RKO (cell line): ENCODE measurements at places on chromosomes 5 and 9.
A peak's percentile ranks its signal among the peaks of the same experiment; 100 is the strongest.

GRCh38 chr9:114016101-114016500, 62.0 kb downstream of the AMBP start:
- DNase-seq, result no peak

DNA sequence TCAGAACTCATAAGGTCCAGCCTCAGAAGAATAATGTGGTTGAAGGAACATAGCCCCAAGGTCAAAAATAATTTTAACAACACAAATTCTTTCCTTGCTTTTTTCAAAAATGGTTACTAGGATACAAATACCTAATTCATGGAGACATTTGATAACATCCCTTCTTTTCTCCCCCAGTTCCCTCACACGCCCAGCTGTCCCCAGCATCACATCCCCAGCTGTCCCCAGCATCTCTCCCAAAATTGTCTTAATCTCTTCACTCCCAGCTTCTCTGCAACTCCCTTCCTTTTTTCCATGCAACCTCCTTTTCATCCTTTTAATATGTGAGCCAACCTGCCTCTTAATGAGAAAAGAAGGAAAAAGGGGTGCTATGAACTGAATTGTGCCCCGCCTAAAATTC, 77.8 kb downstream of the FSTL4 start:
- DNase-seq, result no peak

DNA sequence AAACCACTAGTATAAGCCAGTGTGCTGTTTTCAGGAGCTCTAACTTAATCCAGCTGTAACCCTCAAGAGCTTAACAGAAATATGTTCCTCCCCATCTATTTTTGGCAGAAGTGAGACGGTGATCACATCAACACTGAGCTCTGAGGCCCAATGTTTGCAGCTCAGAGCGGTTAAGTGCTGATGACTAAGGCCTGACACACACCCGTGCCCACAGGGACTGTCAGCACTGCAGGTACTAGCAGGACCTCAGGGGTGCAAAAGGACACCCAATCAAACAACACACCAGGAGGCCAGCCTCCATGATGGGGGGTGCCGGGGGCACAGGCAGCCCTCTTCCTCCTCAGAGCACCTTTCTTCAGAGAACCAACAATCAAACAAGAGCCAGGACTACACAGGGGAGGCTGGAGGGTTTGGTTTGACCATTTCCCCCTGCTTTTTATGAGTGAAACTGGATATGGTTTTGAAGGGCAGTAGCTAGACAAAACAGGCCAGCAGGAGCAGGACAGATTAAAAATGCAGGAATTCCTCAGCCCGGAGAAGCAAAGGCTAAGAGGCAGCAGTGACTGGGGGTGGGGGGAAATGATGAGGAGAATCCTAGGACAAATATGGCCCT, 61.3 kb downstream of the RAPGEF1 start:
- peak; percentile 94 for DNase-seq

GRCh38 chr9:7266911-7267595, 509.3 kb downstream of the KDM4C start:
- DNase-seq, result no peak

DNA sequence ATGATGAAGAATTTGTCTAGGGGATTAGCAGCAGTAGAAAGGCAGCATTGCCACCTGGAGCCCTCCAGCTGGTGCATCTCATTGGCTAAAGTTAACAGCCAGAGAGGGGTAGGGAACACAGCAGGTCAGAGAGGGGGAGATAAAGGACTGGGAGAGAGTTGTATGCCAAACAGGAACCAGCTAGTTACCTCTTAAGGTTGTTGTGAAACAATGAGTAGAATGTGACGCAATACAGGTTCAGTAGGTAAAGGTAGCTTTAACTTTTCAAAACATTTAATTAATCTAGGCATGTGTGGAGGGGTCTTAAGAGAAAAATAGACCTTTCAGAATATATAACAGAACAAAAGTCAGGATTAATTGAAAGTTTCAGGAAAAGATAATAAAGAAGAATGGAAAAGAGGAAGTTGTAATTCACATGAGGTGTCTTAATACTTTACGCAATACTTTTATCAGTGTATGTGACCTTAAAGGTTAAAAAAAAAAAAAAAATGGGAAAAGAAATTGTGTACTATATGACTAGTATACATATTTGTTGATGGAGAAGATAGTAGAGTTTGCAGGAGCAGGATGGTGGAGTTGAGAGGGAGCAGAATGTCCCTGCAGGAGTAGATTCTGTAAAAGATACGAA, 14.3 kb downstream of the FBXO38 start:
- no peak for DNase-seq

GRCh38 chr5:119063579-119064379, 7.1 kb upstream of the DMXL1 start:
- no peak for DNase-seq

DNA sequence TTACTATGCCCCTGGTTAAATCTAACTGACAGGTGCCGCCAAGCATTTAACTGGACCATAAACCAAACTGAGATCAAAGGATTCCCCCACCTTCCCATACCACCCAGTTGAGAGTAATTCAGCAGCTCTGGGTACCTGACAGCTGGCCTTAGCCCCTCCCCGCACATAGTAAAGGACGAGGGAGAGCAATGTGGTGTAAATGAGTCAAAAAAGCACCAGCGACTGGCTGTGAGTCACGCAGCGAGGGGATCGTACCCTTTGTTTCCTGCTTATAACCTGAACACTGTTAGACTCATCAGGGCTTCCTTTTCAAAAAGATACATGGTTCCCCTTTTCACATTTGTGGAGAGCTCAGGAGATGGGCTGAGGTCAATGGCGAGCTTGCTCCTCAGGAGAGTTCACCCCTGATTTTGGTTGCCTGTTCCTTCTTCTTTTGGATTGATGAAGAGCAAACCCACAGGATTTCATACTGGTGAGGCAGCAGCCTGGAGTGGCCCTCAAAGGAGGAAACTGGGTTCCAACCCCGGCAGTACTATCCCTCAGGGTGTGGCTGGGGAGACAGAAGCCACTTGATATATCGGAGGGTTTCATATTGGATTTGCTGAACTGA, 71.5 kb downstream of the ANKRD33B start:
- peak; percentile 47 for DNase-seq

DNA sequence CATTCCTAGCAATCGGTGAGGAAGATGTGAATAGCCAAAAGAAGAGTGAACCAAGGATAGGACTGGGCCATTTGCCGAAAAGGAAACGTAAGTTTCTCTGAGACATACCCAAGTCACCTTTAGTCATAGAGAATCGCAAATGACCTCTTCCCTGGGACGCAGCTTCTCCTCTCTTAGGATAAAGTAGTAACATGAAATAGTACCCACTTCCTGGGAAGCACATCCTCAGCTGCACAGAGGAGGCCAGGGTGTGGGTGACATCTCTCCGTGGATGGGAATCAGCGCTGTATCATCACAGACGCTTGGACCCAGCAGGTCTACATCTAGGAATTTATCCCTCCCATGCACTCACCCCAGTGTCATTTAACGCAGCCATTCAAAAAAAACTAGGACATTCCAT, 120.9 kb upstream of the PHYKPL start:
- DNase-seq, result peak; percentile 30

GRCh38 chr5:178199581-178200434, 4.5 kb upstream of the HNRNPAB start:
- no peak for DNase-seq

DNA sequence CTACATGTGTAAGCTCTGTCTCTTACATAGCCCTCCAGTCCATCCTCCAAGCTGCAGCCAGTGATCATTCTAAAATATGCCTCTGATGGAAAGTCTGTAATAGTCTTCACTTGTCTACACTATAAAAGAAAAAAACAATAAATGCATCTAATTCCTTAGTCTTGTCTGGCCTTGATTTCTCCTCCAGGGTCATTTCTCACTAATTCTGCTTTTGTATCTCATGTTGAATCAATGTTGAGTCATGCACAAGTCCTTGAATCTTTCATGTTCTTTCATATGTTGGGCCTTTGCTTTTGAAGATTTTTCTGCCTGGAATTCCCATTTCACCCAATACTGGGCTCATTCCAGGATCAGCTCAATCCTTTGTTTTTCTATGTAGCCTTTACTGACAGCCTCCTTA, 121.1 kb upstream of the TRIM32 start:
- DNase-seq, result no peak

DNA sequence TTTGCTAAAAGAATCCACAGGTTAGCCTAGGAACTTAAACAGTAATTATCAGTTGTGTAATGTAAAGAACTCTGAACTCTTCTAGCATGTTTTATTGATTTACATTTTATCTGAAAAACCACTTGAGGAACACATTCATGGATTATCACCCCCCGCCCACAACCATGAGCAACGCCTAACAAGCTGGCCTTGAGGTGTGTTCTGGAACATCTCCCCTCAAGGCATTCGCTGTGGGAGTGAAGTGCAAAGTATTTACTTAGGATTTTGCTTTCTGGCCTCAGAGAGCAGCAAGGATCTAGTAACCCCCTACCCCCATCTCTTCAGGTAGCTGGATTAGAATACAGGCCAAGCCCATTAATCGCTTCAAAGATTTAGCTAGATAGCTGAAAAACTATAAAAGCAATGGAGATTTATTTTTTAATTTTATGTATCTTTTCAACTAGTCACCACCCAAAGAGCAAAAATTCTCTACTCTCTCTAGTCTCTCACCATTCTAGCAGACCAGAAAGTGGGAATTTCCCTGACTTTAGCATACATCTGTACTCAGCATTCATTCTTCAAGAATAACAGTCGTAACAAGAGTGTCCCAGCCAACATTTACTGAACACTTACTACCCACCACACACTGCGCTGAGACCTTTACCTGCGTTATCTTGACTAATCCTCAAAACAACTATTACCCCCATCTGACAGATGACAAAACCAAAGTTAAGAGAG, 37.2 kb downstream of the DDX31 start:
- DNase-seq, result no peak

GRCh38 chr9:618478-618877, 223.0 kb upstream of the DMRT1 start:
- DNase-seq, result no peak

DNA sequence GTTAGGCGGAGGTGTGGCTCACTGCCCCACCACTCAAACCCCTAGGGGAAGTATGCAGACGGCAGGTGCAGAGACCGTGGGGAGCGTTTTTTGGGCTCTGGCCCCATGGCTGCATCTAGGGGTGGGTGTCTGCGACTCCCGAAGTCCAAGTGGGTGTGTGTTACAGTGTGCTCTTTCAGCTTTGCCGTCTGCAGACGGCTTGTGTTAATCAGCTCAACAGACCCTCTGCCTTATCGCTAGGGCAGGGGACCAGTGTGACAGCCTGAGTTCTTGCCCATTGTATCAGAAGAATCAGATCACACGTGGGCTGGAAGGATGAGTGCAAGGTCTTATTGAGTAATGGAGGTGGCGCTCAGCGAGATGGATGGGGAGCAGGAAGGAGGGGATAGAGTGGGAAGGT, 162.8 kb downstream of the ENC1 start:
- no peak for DNase-seq

GRCh38 chr5:96709152-96709821, 47.1 kb downstream of the CAST start:
- peak; percentile 76 for DNase-seq

DNA sequence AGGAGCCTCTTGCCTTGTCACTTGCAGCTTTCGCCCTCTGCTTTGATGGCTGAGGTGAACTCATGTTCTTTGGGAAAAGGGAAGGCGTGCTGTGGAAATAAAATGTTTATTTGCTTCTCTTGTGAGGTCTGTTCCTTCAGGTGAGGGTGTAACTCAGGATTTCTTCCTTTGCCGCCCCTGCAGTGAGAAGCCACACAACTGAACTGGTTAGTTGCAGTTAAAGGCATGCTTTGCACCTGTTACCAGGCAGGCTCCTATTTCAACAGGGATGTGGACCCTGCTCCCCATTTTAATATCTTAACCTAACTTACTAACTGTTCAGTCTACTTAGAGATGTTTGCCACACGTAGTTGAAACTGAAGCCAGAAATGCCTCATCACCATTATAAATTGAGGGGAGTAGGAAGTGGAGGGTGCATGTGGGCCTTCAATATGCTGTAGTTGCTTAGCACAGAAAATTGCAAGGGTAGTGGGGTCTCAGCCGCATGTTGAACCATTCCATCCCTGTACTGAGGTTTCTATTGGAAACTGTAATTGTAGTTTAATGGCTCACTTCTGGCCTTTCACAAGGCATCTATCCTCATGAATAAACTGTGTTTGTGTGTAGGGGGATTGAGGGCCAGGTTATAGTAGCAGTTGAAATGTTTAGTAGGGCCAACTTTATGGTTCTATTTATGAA, 7.9 kb downstream of the RACK1 start:
- DNase-seq, result no peak

DNA sequence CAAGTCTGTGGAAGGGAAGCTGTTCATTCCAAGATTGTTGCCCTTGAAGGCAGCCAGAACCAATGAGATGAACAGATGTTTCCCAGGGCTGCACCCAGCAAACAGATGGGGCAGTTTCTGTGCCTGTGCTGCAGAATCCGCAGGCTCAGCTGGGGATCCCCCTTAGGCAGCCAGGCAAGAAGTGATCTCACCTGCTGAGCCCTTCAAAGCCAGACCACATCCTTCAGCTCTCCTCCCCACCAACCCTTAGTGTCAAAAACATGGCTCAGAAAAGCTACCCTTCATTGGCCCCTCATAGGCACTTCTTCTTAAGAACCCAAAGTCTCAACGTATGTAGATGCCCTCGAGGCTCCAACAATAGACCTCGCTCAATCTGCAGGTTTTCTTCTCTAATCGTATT, 626.7 kb downstream of the CCDC171 start:
- no peak for DNase-seq

DNA sequence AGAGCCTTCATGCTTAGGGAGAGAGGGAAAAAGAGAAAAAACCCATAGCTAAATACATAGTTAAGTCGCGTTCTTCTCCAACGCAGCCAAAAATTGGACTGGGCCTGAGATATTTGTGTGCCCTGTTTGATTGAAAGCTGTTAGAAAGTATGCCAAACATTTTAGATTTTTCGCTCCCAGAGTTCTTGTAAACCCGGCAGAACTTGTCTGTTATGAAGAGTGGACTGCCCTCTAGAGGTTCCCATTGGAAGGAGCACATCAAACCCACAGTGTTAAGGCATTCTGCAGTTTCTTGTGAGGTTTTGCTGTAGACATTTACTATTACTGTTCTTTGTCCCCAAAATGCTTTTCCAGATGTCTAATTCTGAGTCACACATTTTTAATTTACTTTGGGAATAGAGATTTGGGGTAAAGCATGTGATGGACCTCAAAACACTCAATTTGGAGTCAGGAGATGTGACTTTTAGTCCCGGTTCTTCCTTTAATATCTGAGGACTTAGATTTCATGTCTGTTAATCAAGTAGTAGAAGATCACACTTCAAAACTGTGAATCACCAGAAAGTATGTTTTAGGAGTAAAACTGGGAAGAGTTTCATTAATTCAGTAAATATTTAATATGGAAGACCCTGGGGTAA, 96.6 kb downstream of the PCSK1 start:
- peak; percentile 87 for DNase-seq
